H4 (cell line): ENCODE measurements at places on chromosomes 5 and 9. TPM values are rescaled to one million over a fixed set of nuclear protein-coding genes. Genes with fewer than 3 reads are reported as not detected.

GRCh38 chr5:35374584-35374983, 144.3 kb upstream of the PRLR start:
- DNase-seq, result no peak

GRCh38 chr5:11128021-11128420, 367.0 kb upstream of the DAP start:
- no peak for DNase-seq

- DNase-seq, result no peak
Measured at GRCh38 chr5:135873831-135874230, 21.8 kb downstream of the IL9 start.

DNA sequence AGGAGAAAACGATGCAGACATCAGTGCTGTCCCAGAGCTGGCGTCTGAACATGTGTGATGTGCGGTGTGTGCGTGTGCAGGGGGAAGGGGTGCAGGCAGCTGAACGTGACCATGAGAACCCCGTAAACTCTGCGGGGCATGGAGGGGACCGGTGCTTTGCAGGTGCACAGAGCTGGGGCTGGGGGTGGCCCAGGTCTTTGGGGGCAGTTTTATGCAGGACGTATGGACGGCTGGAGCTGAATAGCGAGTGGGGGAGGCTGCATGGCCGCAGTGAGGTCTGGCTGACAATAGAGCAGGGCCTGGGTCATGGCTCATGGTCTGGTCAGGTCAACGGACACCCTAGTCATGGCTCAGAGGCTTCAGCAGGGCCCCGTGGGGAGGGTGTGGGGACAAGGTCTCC, 3.3 kb upstream of the EXOC3 start:
- no peak for DNase-seq

- DNase-seq, result peak; percentile 35
Measured at GRCh38 chr9:33676746-33677505, 118.4 kb upstream of the PRSS3 start.

Gene FBP1
- not detected in 2 replicates for total RNA-seq

- peak; percentile 24 for DNase-seq
Measured at GRCh38 chr5:55438998-55439397, 95.8 kb downstream of the PLPP1 start.

Gene EGFLAM
- 0.06 and 1.1 TPM in 2 replicates for total RNA-seq

DNA sequence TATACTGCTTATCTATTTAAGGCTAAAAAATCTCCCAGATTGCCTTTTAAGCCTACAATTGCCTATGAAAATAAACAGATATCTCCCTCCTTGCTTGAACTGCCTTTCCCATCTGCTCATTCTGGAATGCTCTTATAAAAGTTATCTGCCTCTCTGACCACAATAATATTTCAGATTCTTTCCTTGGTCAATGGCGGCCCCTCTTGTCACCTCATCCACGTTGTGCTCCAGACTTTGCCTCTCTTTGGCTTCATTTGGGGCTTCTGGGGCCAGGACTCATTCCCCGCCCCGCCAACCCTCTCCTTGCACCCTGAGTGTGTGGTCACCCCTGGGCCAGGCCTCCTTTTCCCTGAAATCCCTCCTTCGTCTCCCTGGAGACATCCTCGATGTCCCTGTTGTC, 110.0 kb upstream of the RPS23 start:
- DNase-seq, result peak; percentile 40
